HCT116 (cell line): ENCODE measurements at places on chromosomes 7 and 10.

GRCh38 chr7:37741776-37742175, 58.2 kb downstream of the GPR141 start:
- DNase-seq = no peak

DNA sequence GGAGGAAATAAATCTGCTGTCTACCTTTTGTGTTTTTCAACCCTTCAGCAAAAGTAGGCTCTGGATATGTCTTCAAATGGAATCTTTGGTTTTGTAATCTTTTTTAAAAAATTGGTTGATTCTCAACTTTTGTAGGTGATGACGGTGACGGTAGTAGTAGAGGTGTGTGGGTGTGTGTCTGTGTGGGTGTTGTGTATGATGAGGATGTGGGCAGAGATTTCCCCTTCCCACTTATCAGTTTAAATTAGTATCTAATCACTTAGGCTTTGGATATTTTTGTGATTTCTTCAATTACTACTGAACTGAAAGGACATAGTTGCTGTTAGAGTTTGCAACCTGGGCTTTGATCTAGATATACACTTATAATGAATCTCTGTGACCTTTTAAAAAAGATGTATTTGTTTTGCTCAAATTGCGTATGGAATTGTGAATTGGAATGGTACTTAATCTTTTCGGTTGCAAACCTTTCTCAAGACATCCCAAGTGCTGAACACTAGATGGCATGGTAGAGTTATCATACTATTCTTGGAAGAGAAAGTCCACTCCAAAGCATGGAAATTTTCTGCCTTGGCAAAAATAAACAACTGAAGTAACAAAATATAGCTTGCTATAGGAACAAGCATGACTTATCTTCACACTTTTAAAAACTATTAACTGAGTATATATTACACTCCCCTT, 51.9 kb upstream of the A1CF start:
- DNase-seq = peak; percentile 39

GRCh38 chr7:68958571-68958970, 639.7 kb upstream of the AUTS2 start:
- DNase-seq = no peak

DNA sequence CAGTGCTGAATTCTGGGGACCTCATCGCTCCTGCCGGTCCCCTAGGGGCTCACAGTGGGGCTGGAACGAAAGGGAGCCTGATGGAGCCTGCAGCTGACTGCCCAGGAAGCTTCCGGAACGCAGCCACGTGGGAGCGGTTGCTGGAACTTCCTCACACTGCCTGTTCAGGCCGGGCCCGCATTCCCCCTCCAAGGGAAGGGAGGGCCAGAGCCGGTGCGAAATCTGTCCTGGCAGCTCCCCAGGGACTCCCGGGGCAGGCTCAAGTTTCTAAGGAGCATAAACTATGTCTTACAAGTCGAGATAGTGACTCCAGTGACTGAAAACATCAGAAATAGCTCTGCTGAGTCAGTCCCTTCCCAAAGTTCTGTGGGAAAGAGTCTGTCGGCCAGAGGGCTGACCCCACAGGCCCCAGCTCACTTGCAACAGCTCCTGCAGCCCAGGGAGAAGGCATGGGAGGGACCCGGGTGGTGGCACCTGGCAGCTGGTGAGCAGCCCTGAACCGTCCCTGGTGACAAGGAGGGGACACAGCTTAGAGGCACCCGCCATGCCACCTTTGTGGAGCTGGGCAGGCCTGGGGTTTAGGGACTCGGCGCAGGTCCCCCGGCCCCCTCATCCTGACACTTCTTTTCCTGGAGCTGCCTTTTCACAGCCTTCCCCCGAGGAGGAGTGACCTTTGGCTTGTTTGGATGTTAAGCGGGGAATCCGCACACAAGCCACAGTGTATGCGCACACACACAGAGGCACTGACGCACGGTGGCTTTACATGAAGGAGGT, 47.6 kb downstream of the PDGFA start:
- no peak for DNase-seq

- DNase-seq = no peak
Measured at GRCh38 chr7:45923290-45923689, 2.2 kb upstream of the IGFBP3 start.

GRCh38 chr10:87846023-87846422, 17.3 kb downstream of the KLLN start:
- DNase-seq = peak; percentile 77

DNA sequence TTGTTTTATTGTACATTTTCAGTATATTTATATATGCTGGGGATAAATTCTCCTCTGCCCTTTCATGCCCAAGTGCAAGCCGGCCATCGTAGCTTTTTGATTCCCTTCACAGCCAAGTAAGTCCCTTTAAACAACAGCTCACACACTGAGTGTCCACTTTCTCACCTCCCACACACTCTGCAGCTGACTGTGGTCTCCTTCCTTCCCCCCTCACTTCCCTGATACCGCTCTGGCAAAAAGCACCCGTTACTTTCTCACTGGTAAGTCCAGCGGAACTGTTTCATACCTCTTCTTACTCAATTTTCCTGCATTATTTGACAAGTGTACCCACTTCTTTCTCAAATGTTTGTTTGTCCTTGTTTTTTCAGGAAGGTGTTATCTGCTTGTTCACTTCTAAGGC, 35.2 kb downstream of the MGAM start:
- no peak for DNase-seq
